ENCODE measurements at places on chromosomes 5 and 9. TPM values are rescaled to one million over a fixed set of nuclear protein-coding genes. Genes with fewer than 3 reads are reported as not detected.

GRCh38 chr5:75670577-75670976 lies 46.7 kb downstream of the POC5 start:
- no peak for DNase-seq

DNA sequence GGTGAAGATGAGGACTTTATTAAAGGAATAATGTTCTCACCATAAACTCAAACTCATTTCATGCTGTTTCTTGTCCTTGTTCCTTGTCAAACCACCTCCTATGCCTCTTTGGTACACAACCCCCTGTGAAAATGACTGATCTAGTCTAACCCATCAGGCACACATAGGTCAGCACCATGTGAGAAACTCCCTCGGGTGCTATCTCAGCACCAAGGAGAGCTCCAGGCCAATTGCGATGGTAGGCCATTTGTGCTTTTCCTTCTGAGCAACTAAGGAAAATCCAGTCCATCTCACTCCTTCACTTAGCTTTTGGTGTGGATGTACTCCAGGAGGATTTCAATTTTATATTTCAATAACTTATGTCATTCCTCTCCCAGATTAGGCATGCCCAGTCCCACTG lies 199.8 kb downstream of the ZNF608 start:
- DNase-seq = no peak

DNA sequence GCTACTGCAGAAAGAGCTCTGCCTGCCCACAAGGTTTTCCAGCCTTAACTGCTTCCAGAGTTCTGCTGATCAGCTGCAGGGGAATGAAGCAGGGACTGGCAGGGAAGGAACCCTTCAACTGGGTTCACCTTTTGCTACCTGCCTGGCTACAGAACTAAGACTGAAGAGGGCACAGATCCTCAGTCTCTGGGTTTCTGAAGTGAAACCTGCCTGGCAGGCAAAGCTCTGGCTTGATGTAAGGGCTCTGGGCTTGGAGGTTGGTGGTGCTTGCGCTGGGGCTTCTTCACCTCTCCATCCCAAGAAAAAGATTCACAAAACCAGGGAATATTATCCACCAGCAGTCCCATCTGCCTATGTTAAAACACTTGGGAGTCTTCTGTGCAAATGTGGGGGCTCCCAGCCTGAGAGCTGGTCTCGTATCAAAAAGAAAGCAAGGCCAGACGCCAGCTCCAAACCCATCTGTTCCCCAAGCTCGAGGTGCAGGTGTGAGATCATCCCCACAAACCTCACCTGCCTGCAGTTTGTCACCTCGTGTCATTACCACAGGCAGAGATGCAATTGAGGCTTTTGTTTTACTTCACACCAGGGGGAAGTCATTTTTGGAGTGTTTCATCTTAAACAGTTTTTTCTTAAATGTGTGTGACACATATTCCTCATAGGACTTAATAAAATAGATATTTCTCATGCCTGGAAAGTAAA lies 58.3 kb downstream of the BNC2 start:
- DNase-seq = no peak

The SPINK6 gene
- not detected for total RNA-seq

DNA sequence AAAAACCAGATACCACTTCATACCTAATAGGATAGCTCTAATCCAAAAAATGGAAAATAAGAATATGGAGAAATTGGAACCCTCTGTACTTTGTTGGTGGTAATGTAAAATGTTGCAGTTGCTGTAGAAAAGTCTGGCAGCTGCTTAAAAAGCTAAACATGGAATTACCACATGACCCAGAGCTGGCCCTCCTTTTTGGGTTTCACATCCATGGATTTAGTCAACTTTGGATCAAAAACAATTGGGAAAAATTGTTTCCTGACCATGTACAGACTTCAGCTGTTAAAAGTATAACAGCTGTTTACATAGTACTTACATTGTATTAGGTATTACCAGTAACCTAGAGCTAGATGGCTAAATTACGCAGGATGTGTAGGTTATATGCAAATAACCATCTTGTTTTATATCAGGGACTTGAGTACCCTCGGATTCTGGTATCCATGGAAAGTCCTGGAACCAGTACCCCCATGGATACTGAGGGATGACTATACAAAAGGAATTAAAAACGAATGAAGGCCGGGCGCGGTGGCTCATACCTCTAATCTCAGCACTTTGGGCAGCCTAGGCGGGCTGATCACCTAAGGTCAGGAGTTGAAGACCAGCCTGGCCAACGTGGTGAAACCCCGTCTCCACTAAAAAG lies 15.8 kb downstream of the DNAJA1 start:
- no peak for DNase-seq

The SLC34A3 gene
- total RNA-seq = not detected

GRCh38 chr5:148471379-148471778 lies 87.6 kb downstream of the FBXO38 start:
- DNase-seq = no peak

DNA sequence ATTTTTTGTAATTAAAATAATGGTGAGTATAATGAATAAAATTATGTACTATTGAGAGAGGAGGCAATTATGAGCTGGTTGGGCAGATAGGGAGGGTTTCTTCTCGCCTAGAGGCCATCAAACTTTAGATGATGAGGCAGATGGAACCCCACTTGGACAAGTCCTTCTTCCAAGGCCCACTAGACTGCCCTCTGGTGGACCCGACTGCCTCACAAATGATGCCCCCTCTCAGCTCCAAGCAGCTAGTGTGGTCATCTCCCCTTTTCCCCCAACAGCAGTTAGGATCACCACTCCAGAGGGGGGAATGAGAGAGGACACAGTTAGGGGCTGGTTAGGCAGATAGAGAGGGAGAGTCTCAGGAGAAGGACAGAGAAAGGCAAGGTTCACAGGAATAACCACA lies 348.0 kb upstream of the CDH18 start:
- DNase-seq = no peak

DNA sequence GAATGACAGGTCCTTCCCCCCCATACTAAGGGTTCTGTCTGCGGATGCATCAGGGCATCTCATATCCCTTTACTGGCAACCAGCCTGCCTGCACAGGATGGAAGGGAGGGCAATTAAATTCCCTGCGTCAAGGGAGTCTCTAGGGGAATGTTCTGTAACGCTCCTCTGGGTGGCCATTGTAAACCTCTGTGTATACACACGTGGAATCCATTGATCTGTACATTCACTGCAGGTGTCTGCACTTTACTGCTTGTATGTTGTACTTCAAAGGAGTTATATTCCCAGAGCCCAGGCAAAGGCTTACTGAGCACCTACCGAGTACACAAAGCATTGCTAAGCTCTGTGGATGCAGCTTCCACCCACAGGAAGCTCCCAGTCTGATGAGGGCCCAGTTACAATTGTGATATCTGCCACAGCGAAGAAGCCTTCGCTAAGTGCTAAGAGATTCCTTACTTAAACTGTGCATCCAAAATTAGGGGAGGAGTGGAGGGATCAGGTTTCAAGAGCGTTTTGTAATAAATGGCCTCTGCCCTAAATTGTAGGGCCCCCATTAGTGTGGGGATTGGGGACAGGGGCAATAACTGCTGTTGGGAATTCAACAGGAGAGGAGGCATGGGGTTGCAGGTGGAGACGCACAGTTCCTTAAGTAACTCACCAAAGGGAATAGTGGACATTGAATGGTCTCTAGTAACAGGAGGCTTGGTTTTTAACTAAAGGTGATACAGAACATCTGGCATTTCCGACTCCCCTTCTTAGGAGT lies 1.5 kb upstream of the RETREG1 start:
- no peak for DNase-seq

- no peak for DNase-seq
Observed at GRCh38 chr5:89080467-89081116, 197.6 kb upstream of the MEF2C start.

DNA sequence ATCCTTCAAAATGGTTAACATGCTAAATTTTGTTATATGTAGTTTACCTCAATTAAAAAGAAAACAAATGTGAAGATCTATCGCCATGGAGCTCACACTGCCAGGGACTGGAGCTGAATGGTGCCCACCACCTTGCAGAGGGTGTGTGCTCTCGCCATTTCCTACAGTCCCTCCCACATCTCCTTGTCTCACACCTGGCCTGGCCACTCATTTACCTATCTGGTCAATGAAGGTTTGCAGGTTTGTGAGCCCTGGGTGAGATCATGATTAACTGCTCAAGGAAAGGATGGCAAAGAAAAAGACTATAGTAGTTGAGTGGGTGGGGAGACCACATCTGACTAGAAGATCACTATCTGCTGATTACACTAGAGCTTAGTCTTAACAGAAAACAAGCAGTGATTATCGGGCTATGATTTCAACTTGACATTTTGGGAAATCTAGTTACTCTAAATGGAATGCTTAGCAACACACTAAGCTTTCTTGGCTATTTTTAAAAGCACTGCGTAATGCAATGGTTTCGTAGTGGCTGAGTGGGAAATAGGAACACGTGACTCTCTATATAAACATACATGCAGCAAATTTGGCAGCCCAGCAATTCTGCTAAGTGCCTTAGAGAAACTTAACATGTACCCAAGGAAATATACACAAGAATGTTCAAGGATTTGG lies 27.3 kb downstream of the PUM3 start:
- no peak for DNase-seq

GRCh38 chr5:15248731-15249130 lies 251.2 kb upstream of the FBXL7 start:
- DNase-seq = no peak

GRCh38 chr5:65978251-65978650 lies 51.9 kb downstream of the ERBIN start:
- DNase-seq = no peak

The ROR2 gene
- 10.2 TPM for total RNA-seq

DNA sequence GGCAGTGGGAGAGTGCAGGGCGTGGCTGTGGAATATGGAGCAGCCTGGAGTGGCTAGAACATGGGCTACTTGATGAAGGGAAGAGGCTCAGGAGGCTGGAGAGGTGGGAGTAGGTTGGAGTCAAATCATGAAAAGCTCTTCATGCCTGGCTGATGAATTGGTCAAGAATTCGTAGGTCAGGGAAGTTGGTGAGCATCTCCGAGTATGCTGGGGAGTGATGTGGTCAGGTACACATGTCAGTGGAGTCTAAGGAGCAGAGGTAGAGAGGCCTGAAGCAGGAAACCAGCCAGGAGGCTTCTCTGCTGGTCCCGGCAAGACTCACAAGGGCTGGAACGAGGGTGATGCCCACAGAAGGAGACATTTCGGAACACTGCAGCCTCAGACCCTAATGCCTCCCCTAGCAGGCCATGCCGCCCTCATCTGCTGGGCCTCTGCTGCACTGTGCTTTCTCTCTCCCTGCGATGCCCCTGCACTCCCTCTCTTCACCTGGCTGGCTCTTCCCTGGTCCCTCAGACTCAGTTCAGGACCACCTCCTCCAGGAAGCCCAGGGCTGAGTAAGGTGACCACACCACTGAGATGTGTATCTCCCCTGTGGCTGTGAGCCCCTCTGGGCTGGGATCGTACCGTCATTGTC lies 33.6 kb downstream of the TMOD1 start:
- DNase-seq = no peak

DNA sequence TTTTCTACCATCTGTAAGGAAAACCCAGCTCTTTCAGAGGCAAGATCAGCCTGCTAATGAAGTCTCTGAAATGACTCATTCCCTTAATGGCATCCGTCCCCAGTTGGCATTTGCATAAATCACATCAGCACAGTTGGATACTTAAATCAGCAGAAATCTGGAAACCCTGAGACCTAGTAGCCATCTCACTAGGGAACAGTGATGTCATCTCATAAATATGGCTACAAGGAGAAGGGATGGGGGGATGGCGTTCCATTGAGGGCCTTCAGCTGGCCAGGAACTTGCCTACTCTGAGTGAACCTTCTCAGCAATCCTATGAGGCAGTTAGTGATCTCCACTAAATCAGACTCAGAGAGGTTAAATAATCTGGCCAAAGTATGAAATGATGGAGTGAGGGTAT lies 81.8 kb downstream of the CMYA5 start:
- DNase-seq = no peak

The TXNDC8 gene
- not detected for total RNA-seq

GRCh38 chr9:99557816-99558215 lies 263.9 kb upstream of the NR4A3 start:
- no peak for DNase-seq

DNA sequence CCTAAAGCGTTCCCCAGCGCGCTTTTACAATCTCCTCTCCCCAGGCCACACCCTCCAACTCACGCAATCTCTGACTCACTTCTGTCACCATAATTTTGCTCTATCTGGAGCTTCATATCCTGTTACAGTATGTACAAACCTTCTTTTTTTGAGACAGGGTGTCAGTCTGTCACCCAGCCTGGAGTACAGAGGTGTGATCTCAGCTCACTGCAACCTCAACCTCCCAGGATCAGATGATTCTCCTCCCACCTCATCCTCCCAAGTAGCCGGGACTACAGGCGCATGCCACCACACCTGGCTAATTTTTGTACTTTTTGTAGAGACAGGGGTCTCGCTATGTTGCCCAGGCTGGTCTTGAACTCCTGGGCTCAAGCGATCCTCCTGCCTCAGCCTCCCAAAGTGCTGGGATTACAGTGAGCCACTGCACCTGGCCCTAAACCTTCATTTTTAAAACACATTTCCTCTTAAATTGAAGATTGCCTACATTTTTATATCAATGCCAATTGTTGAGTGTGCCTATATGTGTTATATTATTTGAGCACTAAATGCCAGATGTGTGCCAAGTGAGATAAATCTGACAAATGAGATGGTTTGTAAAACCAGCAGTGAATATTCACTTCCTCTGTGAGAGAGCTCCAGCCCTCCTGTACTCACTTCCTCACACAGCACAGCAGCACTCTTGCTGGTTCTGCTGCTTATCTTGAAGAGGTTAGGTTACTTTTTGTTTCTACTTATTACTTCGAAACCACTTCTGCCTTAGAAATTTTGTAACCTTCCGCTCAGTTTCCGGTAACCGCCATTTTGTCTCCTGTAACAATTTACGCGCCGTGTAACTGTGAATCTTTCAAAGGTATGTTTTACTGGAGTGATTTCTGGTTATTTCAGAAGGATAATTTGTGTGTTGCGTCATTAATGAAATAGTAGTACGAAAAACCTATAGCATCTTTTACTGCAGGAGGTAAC lies 57.9 kb downstream of the DOCK8 start:
- no peak for DNase-seq

- DNase-seq = no peak
Observed at GRCh38 chr9:120820095-120820494, 22.6 kb downstream of the PSMD5 start.

- DNase-seq = no peak
Observed at GRCh38 chr9:32258482-32258881, 126.0 kb upstream of the ACO1 start.

DNA sequence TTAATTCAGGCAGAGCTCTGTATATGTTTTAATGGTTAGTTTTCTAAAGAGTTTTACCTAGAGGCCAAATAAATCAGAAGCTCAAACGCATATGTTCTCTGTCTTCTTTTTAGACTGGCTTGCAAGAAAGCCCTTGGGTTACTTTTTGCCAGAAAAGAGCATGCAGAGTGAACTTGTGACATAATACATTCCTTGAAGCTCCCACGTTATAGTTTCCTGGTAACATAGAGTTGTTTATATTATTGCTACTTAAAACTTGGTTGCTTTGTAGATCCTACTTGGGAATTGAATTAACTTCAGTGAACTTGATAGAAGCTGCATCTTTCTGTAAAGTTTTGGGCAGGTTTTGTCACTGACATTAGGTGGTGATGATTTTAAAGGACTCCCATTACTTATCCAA lies 102.9 kb downstream of the C9orf152 start:
- no peak for DNase-seq

The CNTFR gene
- total RNA-seq = 11.3 TPM

GRCh38 chr5:52947851-52948250 lies 41.3 kb upstream of the ITGA2 start:
- DNase-seq = no peak

- DNase-seq = no peak
Observed at GRCh38 chr9:110919050-110919435, 119.2 kb downstream of the LPAR1 start.

- no peak for DNase-seq
Observed at GRCh38 chr5:87076931-87077330, 190.8 kb upstream of the RASA1 start.

The RFESD gene
- total RNA-seq = 3.4 TPM

- DNase-seq = no peak
Observed at GRCh38 chr5:75532190-75532589, 20.5 kb downstream of the POLK start.
